ENCODE measurements at places on chromosomes 16 and 17. TPM values are rescaled to one million over a fixed set of nuclear protein-coding genes. Genes with fewer than 3 reads are reported as not detected.

COX6A2 gene
- total RNA-seq = not detected

KRTAP4-6 gene
- not detected for total RNA-seq

BAHCC1 gene
- 15.4 TPM for total RNA-seq

DNAAF8 gene
- 0.19 TPM for total RNA-seq

PRSS36 gene
- 0.05 TPM for total RNA-seq

ITGA2B gene
- total RNA-seq = 0.43 TPM

KRTAP4-1 gene
- total RNA-seq = not detected

CBX4 gene
- total RNA-seq = 128 TPM

DNA sequence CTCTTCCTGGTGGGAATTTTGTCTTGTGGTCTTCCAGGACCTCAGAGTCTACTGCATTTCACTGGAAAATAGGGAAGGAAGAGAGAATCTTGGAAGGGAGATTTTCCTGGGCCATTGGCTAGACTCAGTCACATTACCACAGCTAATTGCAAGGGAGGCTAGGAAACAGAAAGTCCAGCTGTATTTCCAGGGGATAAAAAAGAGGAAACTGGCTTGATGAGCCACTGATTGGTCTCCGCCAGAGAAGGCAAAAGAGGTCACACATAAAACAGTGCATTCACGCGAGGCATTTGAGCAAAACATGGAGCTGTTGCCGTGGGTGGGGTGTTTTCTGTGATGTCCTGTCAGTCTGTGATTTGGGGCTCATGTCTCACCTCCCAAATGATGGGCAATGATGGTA, 345.3 kb downstream of the FOXL1 start:
- no peak for DNase-seq

- no peak for DNase-seq
Observed at GRCh38 chr16:85394456-85395206, 218.5 kb upstream of the GSE1 start.

GRCh38 chr16:60636117-60636516, 1400.1 kb downstream of the CDH8 start:
- no peak for DNase-seq

GRCh38 chr17:6249732-6250131, 179.6 kb downstream of the WSCD1 start:
- no peak for DNase-seq

- DNase-seq = no peak
Observed at GRCh38 chr16:68298907-68299561, 11.7 kb downstream of the SLC7A6OS start.

DNA sequence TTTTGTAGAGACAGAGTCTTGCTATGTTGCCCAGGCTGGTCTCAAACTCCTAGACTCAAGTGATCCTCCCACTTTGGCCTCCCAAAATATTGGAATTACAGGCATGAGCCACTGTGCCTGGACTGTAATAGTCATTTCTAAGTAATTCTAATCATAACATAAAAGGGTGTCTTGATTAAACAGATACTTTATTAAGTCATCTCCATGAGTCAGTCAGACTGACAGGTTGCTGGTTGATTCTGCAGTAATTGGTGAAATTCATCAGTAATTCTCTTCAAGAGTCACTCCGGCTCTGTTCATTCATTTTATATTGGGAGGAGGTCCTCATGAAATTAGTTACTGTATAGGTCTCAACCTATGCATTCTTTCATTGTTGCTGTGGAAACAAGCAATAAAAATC, 85.6 kb downstream of the SPECC1 start:
- DNase-seq = no peak

DNA sequence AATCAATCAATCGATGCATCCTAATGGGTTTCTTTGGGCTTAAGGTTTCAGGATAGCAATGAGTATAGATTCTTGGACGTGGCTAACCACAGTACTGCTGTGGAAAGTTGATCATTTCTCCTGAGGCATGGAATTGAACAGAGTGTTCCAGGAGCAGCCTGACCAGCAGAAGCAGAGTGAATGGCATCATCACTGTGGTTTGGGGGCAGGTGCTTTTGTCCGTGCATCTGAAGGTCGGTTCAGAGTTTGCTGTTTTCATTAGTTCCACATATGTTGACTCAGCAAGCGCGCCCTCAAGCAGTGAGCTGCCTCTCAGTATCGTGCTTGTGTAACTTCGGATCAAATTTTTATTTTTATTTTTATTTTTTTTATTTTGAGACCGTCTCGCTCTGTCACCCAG, 24.9 kb downstream of the KIAA0513 start:
- no peak for DNase-seq

- no peak for DNase-seq
Observed at GRCh38 chr17:28749516-28750177, 5.8 kb downstream of the TRAF4 start.

GRCh38 chr16:19507867-19508266, 14.0 kb downstream of the GDE1 start:
- peak; percentile 43 for DNase-seq

GRCh38 chr17:72566671-72567484, 446.1 kb downstream of the SOX9 start:
- DNase-seq = peak; percentile 61

- no peak for DNase-seq
Observed at GRCh38 chr16:75097941-75098901, 18.4 kb downstream of the LDHD start.

GRCh38 chr16:89155851-89156739, 15.5 kb upstream of the CDH15 start:
- no peak for DNase-seq

DNA sequence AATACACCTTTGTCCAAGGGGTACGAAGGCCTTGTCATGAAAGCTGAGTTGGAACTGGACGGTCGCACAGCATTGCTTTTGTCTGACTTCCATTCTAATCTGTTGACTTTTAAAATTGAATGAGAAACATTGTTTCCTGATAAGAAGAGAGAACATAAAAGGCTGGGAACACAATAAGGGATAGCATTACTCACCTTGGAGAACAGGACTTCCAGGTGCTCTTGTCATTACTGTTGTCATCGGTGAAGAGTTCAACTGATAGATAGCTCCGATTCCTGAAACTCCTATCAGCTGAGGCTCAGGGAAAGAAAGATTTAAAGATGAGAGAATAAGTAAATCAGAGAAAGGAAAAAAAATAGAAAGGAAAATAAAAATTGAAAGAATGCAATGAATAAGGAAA, 351.1 kb downstream of the KCNJ2 start:
- DNase-seq = no peak

DNA sequence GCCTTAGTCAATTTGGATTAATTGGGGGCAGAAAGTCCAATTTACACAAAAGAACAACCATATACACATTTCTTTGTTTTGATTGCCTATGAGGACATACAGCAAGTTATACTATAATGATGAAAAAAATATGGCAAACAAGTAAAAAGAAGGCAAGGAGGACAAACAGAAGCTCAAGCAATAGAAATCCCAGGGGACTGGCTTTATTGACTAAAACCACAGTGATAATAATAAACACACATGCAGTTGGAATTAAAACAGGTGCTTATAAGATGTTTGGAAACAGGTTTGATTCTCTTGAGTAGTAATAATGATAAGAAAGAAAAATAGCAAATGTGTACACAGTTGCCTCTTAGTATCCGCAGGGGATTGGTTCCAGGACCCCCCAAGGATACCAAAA, 176.4 kb downstream of the SHISA9 start:
- no peak for DNase-seq

- peak; percentile 97 for DNase-seq
Observed at GRCh38 chr17:73311781-73312641, at the start of gene CDC42EP4. Gene CDC42EP4 (minus strand): TSS chr17:73312001. CDS start chr17:73286500, 25,501 bp downstream.

DNA sequence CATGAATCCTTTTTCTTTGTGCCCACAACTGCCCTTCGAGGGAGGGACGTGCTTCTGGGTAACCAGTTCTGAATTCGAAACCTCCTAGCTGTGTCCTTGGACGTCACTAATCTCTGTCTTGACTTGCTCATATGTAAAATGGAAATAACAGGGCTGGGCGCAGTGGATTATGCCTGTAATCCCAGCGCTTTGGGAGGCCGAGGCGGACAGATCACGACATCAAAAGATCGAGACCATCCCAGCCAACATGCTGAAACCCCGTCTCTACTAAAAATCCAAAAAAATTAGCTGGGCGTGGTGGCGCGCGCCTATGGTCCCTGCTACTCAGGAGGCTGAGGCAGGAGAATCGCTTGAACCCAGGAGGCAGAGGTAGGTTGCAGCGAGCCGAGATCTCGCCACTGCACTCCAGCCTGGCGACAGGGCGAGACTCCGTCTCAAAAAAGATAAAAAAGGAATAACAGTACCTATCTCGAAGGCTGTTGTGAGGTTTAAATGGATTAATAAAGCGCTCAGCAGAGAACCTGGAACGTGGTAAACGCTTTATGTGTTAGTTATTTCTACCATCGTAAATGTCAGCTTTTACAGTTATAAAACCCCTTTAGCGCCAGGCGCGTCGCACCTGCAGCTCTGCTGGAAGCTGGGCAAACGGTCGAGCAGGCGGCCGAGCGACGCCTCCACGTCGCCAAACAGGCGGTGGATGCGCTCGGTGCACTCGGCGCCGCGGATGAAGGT, 641 bp downstream of the COG8 start:
- no peak for DNase-seq

DNA sequence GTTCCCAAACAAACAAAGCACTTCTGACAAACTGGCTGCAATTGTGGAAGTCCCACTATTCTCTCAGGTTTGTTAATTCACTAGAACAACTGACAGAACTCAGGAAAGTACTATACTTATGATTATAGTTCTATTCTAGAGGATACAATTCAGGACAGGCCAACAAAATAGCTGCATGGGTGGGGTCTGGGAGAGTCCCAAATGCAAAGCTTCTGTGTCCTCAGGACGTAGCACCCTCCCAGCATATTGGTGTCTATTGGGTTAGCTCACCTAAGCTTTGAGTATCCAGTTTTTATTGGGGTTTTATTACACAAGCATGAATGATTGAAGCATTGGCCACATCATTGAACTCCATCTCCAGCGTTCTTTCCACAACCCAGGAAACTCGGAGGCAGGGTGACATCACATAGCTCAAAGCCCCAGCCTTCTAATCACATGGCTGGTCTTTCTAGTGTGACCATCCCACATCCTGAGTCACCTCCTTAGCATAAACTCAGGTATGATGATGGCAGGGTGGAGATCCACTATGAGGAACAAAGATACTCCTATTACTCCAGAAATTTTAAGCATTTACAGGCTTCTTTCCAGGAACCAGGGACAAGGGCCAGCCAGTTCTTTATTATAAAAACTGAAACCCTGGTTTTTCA, 43.9 kb upstream of the CCNF start:
- peak; percentile 21 for DNase-seq

DNA sequence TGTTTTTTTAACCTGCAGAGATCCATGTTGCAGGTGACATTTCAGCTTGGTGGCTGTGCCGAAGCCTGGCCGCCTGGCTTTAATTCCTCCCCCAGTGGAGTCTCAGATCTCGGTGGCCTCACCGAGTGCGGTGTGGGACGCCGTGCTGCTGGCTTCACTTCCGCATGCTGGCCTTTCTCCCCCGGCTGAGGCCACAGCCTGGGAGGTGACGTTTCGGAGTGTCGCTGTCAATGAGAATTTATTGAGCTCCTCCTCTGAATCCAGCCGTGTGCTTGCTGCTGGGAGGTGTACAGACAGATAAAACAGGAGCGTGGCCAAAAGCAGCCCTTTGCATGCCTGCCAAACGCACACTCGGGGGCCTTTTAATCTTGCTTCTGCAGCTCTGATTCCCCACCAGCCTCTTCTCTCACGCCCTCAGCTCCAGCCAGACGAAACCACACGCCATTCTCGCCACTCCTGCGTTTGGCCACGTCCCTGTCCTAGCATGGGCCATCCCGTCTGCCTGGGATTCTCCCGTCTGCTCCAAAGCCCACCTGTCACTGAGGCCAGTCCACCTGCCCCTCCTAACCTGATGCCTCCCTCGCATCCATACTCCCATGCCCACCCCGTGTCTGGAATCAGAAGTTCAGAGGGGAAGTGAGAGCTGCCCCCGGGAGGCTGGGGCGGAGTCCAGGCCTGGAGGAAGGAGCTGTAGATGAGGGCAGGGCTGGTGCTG, 3.6 kb downstream of the GSE1 start:
- DNase-seq = no peak

DNA sequence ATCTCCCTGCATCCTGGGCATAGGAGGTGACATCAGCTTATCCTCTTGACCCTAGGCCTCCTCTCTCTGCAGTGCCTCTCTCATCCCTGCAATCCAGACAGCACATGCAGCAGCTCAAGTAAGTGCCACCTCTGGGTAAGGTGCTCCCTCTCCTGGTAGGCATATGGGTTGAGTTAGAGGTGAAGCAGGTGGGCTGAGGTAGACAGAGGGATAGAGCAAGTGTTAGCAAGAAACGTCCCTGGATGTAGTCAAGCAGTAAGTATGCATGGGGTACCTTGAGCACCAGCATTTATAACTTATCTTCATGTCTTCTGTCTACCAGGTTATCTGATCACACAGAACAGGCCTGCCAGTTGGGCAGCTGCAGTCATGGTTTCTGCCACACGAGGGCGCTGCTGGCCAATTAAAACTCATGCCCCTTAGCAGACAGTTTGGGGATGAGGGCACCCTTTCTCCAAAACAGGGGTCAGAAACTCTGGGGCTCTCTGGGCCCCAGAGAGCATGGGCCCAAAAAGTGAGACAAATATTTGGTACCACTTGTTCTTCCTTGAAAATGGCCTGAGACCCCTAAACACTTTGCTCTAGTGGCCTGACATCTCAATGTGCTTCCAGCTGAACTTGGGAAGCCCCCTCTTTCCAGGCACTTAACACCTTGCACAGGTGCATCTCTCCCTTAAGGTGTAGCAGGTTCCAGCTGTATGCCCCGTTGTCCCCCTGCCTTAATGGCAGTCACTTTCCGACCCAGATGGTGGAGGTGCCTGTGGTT, 59.8 kb downstream of the NEUROD2 start:
- peak; percentile 65 for DNase-seq

DNA sequence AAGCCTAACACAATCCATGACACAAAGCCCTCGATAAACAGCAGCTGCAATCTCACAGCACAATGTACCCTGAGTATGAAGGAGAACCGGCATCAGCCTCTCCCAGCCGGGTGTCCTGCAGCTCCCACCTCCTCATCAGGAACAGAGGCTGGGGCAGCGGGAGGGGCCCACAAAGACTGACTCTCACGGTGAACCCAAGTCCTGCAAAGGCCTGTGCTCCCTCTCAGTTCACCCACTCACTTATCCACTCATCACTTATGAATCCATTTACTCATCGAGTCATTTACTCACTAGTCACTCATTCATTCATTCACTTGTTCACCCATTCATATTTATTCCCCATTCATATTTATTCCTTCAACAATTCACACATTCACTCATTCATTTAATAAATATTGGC, 11.6 kb downstream of the ZNF423 start:
- DNase-seq = no peak

DNA sequence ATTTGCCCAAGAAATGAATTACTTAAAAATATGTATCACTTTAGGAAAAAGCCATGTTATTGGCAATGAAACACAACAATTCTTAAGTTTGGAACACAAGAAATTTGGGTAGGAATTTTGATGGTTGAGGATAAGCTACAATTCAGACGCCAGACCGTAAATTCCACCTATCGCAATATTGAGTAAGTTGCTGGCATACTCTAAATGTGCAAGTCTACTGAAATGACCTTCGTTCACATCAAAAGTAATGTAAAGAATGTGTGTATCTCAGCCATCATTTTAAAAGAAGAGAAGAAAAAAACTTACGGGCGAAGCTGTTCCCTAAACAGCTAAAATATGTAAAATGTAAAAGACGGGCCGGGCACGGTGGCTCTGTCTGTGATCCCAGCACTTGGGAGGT, 33.4 kb downstream of the UBE2G1 start:
- DNase-seq = no peak

GRCh38 chr16:18969050-18969854, 14.5 kb upstream of the TMC7 start:
- DNase-seq = peak; percentile 88

GRCh38 chr16:81429045-81429521, 15.5 kb upstream of the CMIP start:
- peak; percentile 45 for DNase-seq

Measured in SK-MEL-5 (cell line).